ENCODE measurements at places on chromosomes 2 and 18.

GRCh38 chr18:3552305-3552704 is 102.3 kb downstream of the TGIF1 start:
- DNase-seq: no peak

DNA sequence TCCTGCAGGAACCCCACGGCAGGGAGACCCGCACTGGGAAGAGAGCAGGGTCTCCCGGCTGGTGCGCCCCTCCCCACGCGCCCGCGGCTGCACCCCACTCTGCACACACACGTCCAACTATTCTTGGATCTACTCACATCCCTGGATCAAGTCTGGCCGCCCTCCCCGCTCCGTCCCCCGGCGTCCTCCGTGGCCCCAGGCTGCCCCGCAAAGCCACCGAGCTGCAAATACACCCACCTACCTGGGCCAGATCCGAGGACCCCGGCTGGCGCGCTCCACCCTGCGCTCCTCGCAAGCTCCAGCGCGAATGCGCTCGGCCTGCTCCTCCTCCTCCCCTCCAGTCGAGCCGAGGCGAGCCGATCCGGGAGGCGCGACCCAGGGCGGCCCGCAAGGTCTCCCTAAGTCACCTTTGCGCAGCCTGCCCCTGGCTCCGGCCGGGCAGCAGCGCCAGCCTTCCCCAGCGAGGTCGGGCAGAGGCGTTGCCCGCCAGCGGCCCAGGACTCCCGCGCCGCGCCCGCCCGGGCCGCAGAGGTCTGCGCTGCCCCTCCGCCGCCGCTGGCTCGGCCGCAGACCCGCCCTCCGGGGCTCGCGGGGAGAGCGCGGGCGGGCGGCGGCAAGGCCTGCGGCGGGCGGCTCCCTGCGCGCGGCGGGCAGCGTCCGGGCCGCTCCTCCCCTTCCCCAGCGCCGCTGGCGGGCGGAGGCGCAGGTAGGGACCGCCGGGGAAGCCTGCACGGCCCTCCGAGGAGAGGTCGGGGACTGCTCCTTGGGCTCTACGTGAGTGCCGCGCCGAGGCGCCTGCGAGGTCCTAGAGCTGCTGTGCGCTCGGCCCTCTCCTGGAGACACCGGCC is 126.0 kb downstream of the OSBPL1A start:
- DNase-seq: peak; percentile 85

DNA sequence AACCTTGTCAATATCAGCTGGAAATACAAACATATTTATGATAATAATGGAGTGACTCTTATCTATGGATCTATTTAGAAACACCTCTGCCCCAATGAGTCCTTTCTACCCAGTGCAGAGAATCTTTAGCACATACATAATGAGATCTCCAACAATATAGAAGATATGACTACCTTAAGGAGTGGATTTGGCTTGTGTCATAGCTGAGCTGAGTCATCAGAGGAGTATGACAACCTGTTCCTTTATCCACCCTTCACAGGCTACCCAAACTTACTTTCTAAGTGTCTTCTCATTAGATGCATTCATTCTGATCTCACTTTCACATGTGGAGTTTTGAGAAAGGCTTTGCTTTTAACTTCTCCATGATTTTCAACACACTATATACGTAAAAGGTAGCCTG is 1218.9 kb downstream of the DSC3 start:
- no peak for DNase-seq

GRCh38 chr2:52613064-52613463 is 1154.5 kb upstream of the CHAC2 start:
- DNase-seq: no peak
